ENCODE measurements at places on chromosomes 4 and X.

GRCh38 chr4:138086611-138087041, 155.5 kb downstream of the SLC7A11 start:
- DNase-seq = no peak

- DNase-seq = no peak
Measured at GRCh38 chr4:8215001-8215427, 15.9 kb downstream of the SH3TC1 start.

GRCh38 chr4:40388239-40388638, 53.1 kb downstream of the CHRNA9 start:
- DNase-seq = no peak

DNA sequence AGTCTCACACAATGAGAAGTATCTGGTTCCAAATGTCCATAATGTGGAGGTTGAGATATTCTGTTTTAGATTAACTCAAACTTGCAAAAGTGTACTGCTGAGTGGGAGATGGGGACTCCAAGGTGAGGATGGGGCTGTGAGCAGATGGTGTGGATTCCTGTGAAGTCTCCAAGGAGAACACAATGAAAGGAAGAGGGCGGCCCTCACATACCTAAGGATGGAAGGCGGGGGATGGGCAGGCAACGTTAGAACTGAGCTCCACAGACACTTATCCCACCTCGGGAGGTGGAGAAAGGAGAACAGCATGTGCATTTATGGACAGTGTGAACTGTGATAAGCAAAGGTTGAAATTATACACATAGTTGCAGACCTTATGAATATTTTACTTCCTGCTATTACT, 9.9 kb upstream of the SPATA4 start:
- DNase-seq = no peak

GRCh38 chr4:2102045-2102883, 43.1 kb downstream of the NAT8L start:
- no peak for DNase-seq

DNA sequence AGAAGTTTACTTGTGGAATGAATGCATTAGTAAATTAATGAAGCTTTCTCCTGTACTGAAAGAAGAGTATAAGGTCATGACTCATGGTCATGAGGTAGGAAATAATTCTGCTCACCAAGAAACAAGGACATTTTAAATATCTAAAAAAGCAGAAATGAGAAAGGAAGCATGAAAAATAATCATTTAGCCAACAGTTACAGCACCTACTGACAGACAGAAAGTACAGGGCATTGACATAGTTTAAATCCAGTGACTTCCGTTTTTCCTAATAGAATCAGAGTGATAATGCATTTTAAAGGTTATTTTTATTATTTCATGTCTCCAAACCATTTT, 30.5 kb upstream of the ACSL1 start:
- no peak for DNase-seq

DNA sequence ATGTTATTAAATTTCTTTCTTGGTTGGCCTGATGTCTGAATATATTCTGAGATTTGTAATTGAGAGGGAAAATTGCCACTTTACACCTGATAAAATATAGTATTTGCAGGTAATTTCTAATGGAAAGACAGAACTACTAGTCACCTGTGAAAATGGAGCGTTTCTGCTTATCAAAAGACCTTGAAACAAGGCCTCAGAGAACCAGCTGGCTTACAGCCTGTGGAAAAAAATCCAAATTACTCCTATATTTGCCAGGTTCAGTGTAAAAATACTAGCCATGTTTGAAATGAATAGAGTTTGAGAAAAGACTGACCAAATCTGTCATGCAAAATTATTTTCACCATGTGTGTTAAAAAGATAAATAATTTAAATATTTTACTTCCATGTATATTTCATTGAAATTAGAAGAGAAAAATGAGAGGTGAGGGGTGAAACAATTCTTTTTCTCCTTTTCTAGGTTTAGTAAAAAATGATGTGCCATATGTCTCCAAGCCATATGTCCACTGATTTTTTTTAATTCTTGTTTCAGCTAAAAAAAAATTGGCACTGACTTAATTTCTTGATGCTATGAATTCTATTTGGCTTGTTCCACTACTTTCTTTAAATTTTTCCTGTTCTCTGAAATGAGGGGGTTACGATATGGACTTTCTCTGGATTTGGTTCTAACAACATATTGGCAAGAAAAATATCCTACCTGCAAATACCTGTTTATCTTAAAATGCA, 464.9 kb downstream of the GRXCR1 start:
- no peak for DNase-seq

DNA sequence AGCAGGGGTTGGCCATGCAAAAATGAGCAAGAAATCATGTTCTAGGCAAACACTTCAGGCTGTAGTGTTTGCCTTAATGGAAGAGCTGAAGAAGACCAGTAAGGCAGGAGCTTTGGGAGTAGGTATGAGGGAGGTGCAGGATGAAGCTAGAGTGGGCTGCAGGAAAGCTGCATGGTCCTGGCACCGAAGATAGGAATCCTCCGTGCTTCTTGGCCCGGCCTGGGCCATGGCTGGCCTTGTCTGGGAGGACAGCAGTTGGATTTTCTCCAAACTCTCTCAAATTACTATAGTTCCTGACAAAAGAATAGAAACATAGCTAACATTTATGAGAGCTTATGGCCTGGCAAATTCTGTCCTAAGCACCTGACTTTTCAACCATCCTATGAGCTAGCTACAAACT, 116.5 kb downstream of the UCHL1 start:
- no peak for DNase-seq

Measured in activated T-cell treated with anti-CD3 and anti-CD28 coated beads for 4 hours (primary cell).